Activated naive CD8-positive, alpha-beta T cell treated with anti-CD3 and anti-CD28 coated beads, Interleukin-2, amount 50 U/mL, for 24 hours (primary cell): ENCODE measurements at places on chromosomes 3 and 15.

GRCh38 chr15:48089702-48090101, 31.1 kb upstream of the SLC24A5 start:
- no peaks in the 10 kb centered on the region for H3K36me3 ChIP-seq
- H3K4me3 ChIP-seq, result no peak overlapping the region
- no peak overlapping the region for H3K27ac ChIP-seq
- peaks cover 2% of the 10 kb centered on the region for H3K27me3 ChIP-seq

GRCh38 chr3:46613313-46614005, 1.1 kb downstream of the FAM240A start:
- no peaks in the 10 kb centered on the region for H3K4me1 ChIP-seq
- no peak overlapping the region for H3K4me3 ChIP-seq
- no peak for DNase-seq
- no peaks in the 10 kb centered on the region for H3K36me3 ChIP-seq

GRCh38 chr15:35545316-35545823, 595 bp downstream of the DPH6 start:
- peak overlapping the region; percentile 98 for H3K4me3 ChIP-seq
- H3K27me3 ChIP-seq, result no peaks in the 10 kb centered on the region
- peak overlapping the region; percentile 100 for H3K27ac ChIP-seq
- peak; percentile 35 for DNase-seq
- peaks cover 29% of the 10 kb centered on the region for H3K4me1 ChIP-seq

DNA sequence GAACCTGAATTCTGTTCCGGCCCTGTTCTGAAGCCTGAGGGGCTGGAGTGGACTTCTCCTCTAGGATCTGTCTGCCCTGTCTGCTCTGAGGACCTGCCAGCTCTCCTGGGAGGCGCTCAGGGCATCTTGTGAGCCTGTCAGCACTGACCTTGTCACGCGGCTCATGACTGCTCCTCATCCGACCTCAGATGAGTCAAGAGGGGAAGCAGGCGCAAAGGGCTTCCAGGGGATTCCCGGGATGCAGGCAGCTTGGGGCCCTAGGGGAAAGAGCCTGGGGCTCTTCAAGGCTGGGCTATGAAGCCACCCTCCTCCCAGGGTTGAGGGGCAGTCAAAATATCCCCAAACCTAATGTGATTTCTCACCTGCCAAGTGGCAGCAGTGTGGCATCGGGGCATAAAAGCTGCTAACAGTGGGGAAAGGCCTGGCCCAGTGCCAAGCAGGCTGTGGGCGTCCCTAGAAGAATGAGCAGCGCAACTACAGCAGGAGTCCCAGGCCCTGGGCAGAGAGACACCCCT, 27.6 kb upstream of the ANKDD1A start:
- no peaks in the 10 kb centered on the region for H3K36me3 ChIP-seq
- H3K27ac ChIP-seq, result peak overlapping the region; percentile 89
- H3K27me3 ChIP-seq, result no peaks in the 10 kb centered on the region
- peaks cover 34% of the 10 kb centered on the region for H3K4me1 ChIP-seq
- peak overlapping the region; percentile 72 for H3K4me3 ChIP-seq

DNA sequence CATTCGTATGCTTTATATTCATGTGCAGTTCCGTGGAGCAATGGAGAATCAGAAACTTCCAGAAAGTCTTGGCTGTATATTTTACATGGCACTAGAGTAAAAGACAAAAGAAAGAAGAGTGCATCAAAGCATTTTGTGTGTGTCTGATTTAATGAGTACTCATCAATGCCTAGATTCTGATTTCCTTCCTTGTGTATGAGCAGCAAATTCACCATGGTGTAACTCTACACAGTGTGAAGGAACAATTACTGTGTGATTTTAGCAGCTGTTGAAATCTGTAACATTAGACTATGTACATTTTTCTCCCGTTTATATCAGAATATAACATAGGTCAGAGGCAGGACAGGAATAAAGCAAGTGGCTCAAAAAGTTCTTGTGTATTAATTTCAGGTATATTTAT, 102.0 kb upstream of the TSC22D2 start:
- H3K36me3 ChIP-seq, result no peaks in the 10 kb centered on the region
- H3K27me3 ChIP-seq, result peaks cover 40% of the 10 kb centered on the region
- H3K27ac ChIP-seq, result no peak overlapping the region
- H3K4me1 ChIP-seq, result peaks cover 1% of the 10 kb centered on the region
- no peak overlapping the region for H3K4me3 ChIP-seq
- DNase-seq, result no peak

DNA sequence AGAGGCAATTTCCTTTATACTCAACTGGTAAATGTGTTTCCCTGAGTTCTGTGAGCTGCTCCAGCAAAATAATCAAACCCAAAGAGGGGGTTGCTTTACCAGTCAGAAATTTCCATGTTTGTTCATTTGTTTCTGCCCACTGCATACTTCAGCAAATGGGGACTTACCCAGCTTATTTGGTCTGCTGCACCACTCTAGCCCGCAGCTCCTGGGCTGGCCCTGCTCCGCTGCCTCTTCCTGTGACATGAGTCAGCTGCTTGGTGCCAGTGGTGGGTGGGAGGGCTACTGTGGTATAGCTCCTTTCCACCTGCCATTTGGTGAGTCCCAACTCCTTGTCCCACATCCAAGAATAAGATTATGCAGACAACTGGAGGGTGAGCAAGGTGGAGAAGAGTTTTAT, 644.2 kb downstream of the MCTP2 start:
- peaks cover 1% of the 10 kb centered on the region for H3K36me3 ChIP-seq
- H3K27me3 ChIP-seq, result no peaks in the 10 kb centered on the region
- H3K4me1 ChIP-seq, result no peaks in the 10 kb centered on the region
- no peak overlapping the region for H3K27ac ChIP-seq

- H3K27me3 ChIP-seq, result peaks cover 42% of the 10 kb centered on the region
- DNase-seq, result no peak
- no peaks in the 10 kb centered on the region for H3K4me1 ChIP-seq
- no peak overlapping the region for H3K4me3 ChIP-seq
These were observed 1.2 kb downstream of the CADPS start for GRCh38 chr3:62873761-62874710.

- H3K27ac ChIP-seq, result no peak overlapping the region
- no peaks in the 10 kb centered on the region for H3K4me1 ChIP-seq
- no peak overlapping the region for H3K4me3 ChIP-seq
These were observed 207.0 kb upstream of the NSMCE3 start for GRCh38 chr15:29476503-29477080.

GRCh38 chr3:193982258-193982659, 153.7 kb upstream of the HES1 start:
- DNase-seq, result no peak
- no peak overlapping the region for H3K4me3 ChIP-seq
- peaks cover 18% of the 10 kb centered on the region for H3K27me3 ChIP-seq

DNA sequence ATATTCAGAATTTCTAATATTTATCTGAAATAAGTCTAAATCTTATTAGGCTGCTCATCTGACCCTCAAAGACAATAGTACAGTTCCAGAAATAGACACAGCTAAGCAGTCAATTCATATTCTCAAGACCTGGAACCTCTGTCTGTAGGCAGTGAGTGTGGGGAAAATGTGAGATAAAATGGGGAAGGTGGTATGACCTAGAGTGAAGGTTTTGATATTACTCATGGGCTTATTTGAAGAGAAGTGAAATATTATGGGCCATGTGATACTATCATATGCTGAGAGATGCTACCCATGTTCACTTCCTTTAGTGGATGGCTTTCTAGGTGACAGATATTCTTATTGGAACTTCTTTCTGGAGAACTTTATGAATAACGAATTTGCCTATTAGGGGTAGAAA, 33.5 kb downstream of the TGFBR2 start:
- H3K27ac ChIP-seq, result peak overlapping the region; percentile 93
- peak overlapping the region; percentile 63 for H3K4me3 ChIP-seq
- DNase-seq, result peak; percentile 2
- no peaks in the 10 kb centered on the region for H3K27me3 ChIP-seq

- H3K36me3 ChIP-seq, result no peaks in the 10 kb centered on the region
- H3K4me1 ChIP-seq, result peaks cover 5% of the 10 kb centered on the region
- H3K27ac ChIP-seq, result no peak overlapping the region
- H3K4me3 ChIP-seq, result no peak overlapping the region
- DNase-seq, result no peak
These were observed 516.7 kb downstream of the NTRK3 start for GRCh38 chr15:87739866-87740265.

DNA sequence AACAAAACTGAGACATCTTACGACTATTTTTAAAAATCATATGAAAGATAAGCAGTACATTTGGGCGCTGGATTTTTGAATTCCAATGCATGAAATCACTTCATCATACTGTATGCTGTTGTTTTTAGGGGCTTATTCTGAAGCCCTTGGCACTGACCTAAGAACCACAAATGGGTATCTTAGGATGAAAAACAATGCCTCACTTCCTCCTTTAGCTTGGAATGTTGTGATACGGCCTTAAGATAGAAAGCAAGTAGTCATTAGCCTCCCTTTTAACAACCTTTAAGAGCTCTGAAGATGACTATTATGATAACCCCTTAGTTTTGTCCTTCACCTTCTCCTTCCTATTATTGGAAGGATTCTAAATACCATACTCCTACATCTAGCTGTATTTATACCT, 289.8 kb downstream of the ARPP21 start:
- H3K27ac ChIP-seq, result no peak overlapping the region
- no peak overlapping the region for H3K4me3 ChIP-seq
- no peaks in the 10 kb centered on the region for H3K27me3 ChIP-seq
- H3K36me3 ChIP-seq, result no peaks in the 10 kb centered on the region
- no peaks in the 10 kb centered on the region for H3K4me1 ChIP-seq

GRCh38 chr3:133962849-133963248, 66.9 kb downstream of the SLCO2A1 start:
- H3K27ac ChIP-seq, result no peak overlapping the region
- H3K4me1 ChIP-seq, result no peaks in the 10 kb centered on the region
- no peak for DNase-seq
- no peaks in the 10 kb centered on the region for H3K36me3 ChIP-seq

DNA sequence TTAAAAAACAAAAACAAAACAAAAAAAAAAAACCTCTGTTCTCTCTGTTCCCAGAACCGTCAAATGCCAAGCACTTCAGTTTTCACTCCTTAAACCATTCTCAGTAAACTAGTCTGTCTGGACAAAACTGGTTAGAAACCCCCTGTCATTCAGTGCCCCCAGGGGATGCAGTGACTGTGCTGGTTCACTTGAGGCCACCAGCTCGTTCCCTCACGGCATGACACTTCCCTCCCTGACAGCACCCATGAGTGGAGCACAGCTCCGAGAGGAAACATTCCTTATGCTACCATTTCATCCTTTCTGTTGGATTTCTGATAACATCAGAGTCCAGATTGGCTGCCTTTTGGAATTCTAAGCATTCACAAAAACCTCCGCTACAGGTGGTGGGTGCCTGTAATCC, 244.0 kb upstream of the TPM1 start:
- no peak for DNase-seq
- no peaks in the 10 kb centered on the region for H3K27me3 ChIP-seq
- no peak overlapping the region for H3K27ac ChIP-seq
- no peaks in the 10 kb centered on the region for H3K4me1 ChIP-seq

- no peak for DNase-seq
- peak overlapping the region; percentile 89 for H3K27ac ChIP-seq
- H3K4me3 ChIP-seq, result peak overlapping the region; percentile 8
- peaks cover 39% of the 10 kb centered on the region for H3K4me1 ChIP-seq
These were observed 22.5 kb downstream of the POPDC2 start for GRCh38 chr3:119637679-119638477.

GRCh38 chr15:47806008-47806407, 88.7 kb downstream of the SEMA6D start:
- H3K27ac ChIP-seq, result no peak overlapping the region
- peaks cover 2% of the 10 kb centered on the region for H3K27me3 ChIP-seq
- H3K4me1 ChIP-seq, result no peaks in the 10 kb centered on the region
- DNase-seq, result no peak
- no peaks in the 10 kb centered on the region for H3K36me3 ChIP-seq
- H3K4me3 ChIP-seq, result no peak overlapping the region

DNA sequence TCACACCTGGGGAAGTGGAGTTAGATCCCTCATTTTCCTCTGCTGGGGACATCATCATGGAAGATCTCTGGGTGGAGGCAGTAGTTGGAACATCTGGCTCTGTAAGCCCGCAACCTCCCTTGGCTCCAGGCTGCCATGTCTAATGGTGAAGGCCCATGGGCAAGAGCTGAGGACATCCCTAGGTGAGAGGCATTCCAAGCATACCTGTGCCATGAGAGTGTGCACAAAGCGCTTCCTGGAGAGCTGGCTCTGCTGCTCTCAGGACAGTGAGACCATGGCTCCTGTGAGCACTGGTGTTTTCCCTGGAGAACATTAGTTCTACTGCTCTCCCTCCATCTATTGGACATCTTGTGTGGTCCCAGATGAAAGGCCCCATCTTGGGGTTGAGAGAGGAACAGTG, 7.7 kb downstream of the MAPKAPK3 start:
- no peak for DNase-seq
- peaks cover 89% of the 10 kb centered on the region for H3K4me1 ChIP-seq
- peaks cover 49% of the 10 kb centered on the region for H3K36me3 ChIP-seq
- peak overlapping the region; percentile 92 for H3K27ac ChIP-seq
- H3K4me3 ChIP-seq, result peak overlapping the region; percentile 70
- H3K27me3 ChIP-seq, result no peaks in the 10 kb centered on the region

- no peaks in the 10 kb centered on the region for H3K27me3 ChIP-seq
- no peak for DNase-seq
- no peak overlapping the region for H3K4me3 ChIP-seq
- no peaks in the 10 kb centered on the region for H3K36me3 ChIP-seq
- no peak overlapping the region for H3K27ac ChIP-seq
These were observed 229.1 kb downstream of the NR2F2 start for GRCh38 chr15:96559631-96560030.

DNA sequence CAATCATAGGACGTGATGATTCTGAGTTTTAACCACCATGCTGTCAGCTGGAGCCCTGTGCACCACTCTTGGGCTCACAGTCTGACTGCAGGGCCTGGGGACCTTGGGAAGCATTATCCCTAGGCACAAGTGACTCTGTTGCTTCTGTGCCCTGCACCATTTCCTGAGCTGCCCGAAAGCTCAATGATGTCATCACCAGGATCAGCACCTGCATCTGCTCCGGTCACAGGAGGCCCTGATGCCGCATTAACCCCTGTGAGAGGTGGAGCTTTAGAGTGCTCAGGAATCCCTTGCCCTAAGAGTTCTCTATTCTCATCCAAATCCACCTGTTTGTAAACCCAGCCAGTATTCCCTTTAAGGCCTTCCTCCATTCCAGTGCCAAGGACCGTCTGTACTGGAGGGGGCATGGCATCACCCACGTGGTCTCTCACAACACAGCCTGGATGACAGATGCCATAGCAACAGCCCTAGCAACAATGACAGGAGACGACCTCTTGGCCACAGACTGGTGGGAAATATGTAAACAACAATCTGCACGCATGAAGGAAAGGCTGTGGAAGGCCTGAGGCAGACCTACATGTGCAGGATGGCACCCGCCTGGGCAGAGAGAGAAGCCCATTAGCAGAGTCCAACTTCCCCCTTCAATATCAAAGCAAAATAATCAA, 37.9 kb downstream of the NTRK3 start:
- H3K27me3 ChIP-seq, result peaks cover 3% of the 10 kb centered on the region
- no peak for DNase-seq
- H3K27ac ChIP-seq, result no peak overlapping the region
- no peaks in the 10 kb centered on the region for H3K4me1 ChIP-seq
- no peaks in the 10 kb centered on the region for H3K36me3 ChIP-seq
